ENCODE measurements at places on chromosomes 5 and 9.

DNA sequence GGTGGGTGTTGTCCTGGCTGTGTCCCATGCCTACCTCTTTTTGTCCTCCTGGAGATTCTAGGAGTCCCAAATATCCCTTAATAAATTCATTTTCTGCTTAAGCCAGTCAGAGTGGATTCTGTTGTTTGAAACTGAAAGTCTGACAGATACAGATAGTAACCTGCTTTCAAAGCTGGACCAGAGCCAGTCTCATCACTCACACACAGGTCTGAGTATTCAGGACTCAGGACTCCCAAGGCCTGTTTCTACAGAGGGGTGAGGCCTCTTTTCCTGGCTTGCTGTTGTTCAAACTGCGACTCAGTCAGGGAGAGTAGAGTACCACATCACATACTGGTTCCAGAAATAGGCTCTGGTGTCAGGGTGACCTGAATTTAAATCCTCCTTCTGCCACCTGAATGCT is 190.1 kb downstream of the PAX5 start:
- no peak for DNase-seq

GRCh38 chr5:82985763-82986162 is 91.4 kb downstream of the TMEM167A start:
- no peak for DNase-seq

GRCh38 chr5:23411994-23412393 is 95.4 kb upstream of the PRDM9 start:
- DNase-seq, result no peak

DNA sequence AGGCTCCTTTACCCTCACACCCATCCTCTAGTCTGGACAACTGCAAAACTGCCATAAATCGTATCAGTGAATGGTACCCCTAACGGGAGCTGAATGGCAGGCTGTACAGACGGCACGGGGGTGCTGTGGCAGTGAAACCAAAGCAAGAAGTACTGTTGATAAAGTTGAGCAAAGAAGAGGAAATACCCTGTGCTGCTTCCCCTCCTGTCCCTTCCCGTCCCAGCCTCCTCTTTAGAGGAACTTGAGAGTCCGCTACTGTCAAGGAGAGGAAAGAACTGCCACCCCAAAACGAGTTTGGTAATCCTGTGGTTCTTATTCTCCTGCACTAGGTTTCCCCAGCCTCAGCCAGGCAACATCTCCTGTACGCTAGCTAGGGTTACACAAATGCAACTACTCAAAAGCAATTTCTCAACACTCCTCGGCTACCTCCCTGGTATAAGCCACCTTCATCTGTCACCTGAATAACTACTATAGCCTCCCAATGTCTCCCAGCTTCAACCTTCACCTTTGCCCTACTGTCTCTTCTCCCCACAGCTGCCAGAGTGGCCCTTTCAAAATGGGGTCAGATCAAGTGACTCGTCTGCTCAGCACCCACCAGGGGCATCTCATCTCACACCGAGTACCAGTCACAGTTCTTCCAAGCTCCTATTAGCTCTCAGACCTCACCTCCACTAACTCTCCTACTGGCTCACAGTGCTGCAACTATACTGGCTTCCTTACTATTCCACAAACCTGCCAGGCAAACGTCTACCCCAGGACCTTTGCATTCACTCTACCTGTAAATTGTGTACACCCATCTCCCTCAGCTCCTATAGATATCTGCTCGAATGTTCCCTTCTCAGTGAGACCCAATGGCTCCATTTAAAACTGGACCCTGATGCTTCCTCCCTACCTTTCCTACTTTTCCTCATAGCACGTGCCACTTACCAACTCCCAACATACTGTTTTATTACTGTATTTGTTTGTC is 4.1 kb downstream of the GLRX start:
- no peak for DNase-seq

DNA sequence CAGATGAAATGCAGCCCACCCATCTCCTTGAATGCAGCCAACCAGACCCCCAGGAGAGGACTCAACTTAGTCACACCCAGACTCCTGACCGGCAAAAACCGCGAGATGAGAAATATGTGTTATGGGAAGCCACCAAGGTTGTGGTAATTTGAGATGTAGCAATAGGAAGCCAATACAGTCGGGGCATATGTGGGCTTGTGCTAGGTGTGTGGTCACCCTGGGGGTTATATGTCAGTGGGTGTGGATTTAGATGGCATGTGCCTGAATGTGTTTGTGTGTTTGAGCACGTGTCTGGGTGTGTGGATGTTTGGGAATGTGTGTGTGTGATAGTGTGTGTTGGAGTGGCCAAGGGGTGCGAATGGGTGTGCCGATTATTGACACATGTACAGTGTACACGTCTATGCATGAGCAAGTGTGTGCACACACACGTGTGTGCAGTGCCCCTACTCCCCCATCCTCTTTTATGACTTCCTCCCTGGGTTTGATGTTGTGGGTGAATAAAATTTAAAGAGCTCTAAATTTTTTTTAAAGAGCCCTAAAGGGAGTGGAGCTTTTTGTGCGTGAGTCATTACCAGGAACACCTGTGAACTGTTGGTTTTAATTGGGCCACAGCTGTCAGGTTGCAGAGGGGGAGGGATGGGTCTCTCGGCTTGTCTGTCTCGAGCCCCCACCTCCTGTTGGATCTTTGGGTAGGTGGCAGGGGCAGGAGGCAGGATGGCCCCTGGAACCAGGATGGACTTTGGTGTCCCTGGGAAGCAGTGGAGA is 86.8 kb downstream of the LHX2 start:
- DNase-seq, result no peak
